Activated effector memory CD4-positive, alpha-beta T cell treated with anti-CD3 and anti-CD28 coated beads, Interleukin-2, amount 50 U/mL, for 16 hours (primary cell): ENCODE measurements at places on chromosomes 1 and 21.

DNA sequence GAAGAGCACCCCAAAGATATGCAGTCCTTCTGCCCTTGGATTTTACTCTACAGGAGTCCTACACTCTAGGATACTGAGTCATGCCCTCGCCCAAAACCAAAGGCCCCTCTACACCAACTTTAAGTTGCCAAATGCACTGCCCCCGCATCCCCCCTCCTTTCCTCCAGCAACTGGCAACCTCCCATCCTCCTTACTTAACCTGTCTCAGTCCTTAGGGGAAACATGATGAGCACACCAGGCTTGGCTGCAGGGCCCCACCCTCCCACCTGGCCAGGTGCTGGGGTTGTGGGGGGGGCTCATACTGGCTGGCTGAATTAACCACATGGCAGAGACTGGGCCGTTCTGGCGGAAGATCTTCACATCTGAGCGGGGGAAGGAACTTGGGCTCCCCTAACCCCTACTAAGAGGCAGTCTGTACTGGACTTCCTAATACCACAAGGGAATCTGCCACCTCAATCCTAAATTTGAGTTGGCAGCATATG lies 1.2 kb downstream of the HDGF start:
- DNase-seq = peak; percentile 80

DNA sequence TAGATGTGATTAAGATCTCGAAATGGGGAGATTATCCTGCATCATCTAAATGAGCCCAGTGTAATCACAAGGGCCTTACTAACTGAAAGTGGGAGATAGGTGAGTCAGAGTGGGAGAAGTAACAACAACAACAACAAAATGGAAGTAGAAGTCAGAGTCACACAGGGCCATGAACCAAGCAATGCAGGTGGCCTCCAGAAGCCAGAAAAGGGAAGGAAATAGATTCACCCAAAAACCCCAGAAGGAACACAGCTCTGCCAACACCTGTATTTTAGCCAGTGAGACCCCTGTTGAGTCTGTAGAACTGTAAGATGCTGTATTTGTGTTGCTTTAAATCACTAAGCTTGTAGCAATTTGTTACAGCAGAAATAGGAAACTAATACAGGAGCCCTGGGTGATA lies 4.1 kb downstream of the TAGLN2 start:
- no peak for DNase-seq

GRCh38 chr1:186104459-186104858 lies 270.6 kb downstream of the TPR start:
- no peak for DNase-seq

GRCh38 chr1:8363186-8363766 lies 45.4 kb downstream of the SLC45A1 start:
- DNase-seq = no peak

- no peak for DNase-seq
These were observed 39.6 kb downstream of the UCHL5 start for GRCh38 chr1:193019442-193020026.

DNA sequence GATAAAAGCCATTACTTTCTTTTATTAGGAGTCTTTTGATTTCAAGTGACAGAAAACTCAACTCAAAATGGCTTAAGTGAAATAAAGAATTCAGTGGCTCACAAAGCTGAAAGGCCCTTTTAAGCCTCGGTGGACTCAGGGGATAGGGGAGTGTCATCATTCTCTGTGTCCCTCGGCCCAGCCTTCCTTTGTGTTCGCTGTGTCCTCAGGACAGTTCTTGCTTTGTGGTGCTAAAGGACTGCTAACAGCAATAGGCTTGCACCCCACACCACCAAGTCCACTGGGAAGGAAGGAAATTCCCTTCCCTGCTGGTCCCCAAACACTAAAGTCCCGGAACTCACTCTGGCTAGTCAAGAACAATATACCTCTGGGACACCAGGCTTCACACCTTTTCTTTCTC lies 129.2 kb downstream of the NTPCR start:
- no peak for DNase-seq

DNA sequence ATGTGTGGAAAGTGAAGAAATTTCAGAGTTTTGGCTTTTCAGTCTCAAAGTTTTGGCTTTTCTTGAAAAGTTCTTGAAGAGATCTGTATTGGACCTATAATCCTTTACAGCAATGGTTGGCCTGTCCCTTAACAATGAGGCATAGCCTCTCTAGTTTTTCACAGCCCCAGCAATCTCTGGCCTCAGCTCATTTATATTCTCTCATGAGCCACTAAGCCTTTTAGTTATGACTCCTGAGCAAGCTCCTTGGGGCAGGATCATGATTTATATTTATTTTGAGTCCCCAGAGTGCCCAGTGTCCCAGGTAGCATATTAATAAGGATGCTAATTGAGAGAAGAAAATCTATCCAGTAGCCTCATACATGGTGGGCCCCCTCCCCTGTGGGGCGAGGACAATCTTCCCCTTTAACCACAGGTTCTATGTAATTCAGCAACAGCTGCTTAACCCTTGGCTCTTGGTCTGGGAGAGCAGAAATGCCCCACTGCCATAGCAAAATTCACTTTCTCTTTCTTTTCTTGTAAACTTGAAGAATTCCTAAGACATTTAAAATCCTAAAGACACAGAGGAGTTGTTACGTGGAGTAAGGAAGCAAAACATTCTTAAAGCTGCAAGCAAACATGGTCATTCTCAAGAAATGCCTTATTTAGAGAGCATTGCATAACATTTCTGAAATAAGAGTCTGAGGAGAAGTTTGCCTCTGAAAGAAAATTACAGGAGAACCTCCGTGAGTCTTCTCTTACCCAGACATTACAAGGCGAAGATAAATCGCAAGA lies 6.3 kb downstream of the NGF start:
- DNase-seq = no peak

DNA sequence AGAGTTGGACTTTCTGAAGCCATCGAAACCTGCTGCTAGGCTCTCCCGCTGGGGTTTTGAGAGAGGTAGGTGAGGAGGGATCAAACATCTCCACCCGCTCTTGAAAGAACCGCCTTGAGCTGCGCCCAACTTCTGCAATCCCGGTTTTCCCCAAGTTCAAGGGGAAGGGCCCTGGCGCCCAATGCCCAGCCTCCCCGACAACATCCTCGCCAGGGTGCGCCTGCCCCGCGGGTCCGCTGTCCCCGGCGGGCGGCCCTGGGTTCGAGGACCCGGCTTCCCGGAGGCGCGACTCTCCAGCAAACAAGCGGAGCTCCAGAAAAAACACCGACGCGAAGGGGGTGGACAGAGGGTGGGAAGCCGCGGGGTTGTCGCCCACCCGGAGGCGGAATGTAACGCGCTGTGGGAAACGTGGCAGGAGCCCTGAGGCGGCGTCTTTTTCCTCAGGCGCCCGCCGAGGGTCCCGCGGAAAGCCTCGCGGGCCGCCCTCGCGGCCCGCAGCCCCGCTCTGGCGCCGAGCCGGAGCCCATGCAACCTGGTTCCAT lies 607 bp downstream of the BTG3 start:
- DNase-seq = peak; percentile 72

GRCh38 chr21:41589620-41590175 lies 81.7 kb upstream of the TMPRSS2 start:
- peak; percentile 14 for DNase-seq

- no peak for DNase-seq
These were observed 148.6 kb upstream of the HOOK1 start for GRCh38 chr1:59666106-59666505.

DNA sequence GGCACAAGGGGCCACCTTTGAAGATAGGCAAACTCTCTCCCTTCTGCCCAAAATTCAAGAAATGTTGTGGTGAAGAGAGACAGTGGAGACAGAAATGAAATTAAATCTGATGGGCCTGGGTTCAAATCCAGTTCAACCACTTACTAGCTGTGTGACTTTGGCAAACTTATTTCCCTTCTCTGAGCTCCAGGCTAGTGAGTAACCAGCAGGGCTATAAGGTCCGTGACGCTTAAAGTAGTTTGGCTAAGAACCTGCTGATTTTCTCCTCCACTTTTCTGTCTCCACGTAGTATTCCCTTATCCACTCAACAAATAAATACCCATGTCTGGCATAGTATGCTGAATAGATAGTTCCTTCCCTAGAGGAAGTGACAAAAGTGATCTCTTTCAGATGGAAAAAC lies 1.9 kb downstream of the SLC2A1 start:
- DNase-seq = no peak

- DNase-seq = no peak
These were observed 315.8 kb upstream of the KAZN start for GRCh38 chr1:14282707-14283106.

DNA sequence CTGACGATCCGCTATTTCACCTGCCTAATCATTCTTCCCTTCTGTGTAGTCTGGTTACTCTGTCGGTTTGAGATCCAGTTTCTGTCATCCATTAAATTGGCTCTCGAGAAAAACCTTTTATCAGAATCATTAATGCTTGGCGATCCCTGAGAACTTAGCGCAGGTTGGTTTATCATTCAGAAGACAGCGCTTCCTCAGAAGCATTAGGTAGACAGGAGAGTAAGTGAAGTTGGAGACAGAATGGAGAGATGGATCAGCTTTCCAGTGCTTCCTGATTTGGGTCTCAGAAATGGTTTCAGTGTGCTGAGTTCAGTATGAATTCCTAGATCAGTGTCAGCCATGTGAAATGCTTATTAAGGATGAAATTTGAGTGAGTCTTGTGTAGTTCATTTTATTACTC lies 1.3 kb downstream of the USP1 start:
- DNase-seq = no peak

GRCh38 chr1:234369784-234370183 lies 3.5 kb upstream of the COA6 start:
- no peak for DNase-seq

DNA sequence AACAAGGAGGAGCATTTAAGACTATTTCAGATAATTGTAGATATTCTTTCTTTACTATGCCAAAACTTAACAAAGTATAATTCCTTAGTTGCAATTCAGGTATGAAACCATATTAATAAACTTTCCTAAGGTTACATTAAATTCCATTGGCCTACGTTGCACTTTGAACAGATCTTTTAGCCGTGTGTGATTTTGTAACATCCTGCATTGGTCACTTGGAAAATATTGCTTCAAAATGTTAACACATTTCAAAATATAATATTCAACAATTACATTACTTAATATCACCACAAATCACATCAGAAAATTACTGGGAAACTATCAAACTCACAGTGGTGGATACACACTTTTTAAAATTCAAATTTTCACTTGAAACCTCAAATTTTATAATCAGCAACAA lies 20.2 kb downstream of the ETS2 start:
- no peak for DNase-seq

GRCh38 chr1:59272507-59272906 lies 24.4 kb upstream of the FGGY start:
- no peak for DNase-seq

DNA sequence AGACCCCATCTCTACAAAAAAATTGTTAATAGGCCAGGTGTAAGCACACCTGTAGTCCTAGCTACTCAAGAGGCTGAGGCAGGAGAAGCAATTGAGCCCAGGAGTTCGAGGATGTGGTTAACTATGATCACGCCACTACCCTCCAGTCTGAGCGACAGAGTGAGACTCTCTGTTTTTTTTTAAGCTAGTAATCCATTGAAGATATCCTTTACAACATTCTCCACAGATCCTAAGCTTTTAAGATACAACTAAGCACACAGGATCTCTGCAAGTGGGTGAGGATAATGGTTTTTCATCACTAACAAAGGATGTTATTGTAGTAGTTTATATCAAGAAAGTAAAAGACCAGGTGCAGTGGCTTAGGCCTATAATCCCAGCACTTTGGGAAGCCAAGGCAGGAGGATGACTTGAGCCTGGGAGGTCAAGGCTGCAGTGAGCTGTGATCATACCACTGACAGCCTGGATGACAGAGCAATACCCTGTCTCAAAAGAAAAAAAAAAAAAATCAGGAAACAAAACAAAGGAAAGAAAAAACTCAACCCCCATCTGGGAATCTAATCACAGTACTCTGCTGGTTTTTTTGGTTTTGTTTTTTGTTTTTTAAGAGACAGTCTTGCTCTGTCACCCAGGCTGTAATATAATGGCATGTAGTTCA lies 166.1 kb downstream of the RERE start:
- no peak for DNase-seq

DNA sequence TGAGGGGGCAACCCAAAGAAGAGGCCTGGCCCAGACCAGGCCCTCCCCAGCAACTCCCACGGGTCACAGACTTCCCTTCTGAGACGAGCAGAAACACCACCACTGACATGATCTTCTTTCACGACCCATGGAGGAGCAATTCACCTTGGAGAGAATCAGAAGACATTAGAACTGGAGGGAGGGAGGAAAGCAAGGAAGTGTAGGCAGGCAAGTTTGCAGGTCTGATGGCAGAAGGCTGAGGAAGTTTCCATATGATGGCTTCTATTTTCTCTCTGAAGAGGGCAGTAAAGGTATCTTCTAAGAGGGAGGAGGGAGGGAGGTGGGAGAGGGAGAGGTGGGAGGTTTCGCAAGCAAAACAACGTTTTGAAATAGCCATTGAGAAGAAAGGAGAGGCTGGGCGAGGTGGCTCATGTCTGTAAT lies 1.4 kb upstream of the UBXN10 start:
- no peak for DNase-seq

- DNase-seq = no peak
These were observed 7.0 kb upstream of the CD58 start for GRCh38 chr1:116577759-116578314.

DNA sequence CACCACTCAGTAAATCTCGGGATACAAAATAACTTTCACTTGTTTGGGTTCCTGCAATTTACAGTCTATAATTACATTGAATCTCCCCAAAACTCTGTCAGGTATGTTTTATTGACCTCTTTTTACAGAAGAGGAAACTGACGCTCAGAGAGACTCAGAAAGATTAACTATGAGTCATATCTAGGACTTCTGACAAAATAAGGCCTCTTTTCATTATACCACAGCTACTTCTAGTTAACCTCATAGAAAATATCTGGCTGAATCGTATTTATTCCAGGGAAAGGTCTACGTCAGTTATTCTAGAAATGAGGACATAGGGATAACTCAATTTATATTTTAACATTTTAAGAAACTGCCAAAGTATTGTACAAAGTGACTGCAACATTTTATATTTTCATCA lies 211.1 kb upstream of the FAM78B start:
- DNase-seq = no peak

- DNase-seq = no peak
These were observed 339.4 kb upstream of the ESRRG start for GRCh38 chr1:217062586-217062985.

- no peak for DNase-seq
These were observed 2.1 kb upstream of the PLA2G2E start for GRCh38 chr1:19925342-19926070.

GRCh38 chr1:87513255-87513654 lies 184.6 kb downstream of the LMO4 start:
- DNase-seq = no peak

- DNase-seq = no peak
These were observed 11.8 kb downstream of the LMX1A start for GRCh38 chr1:165344736-165345135.

GRCh38 chr1:10891091-10891490 lies 94.6 kb upstream of the CASZ1 start:
- DNase-seq = no peak
